ENCODE measurements at places on chromosomes 2 and 18.

GRCh38 chr2:42742740-42743658, 20.9 kb downstream of the OXER1 start:
- DNase-seq = peak; percentile 20

- DNase-seq = no peak
Measured at GRCh38 chr2:217010173-217010572, 150.3 kb upstream of the TNP1 start.

DNA sequence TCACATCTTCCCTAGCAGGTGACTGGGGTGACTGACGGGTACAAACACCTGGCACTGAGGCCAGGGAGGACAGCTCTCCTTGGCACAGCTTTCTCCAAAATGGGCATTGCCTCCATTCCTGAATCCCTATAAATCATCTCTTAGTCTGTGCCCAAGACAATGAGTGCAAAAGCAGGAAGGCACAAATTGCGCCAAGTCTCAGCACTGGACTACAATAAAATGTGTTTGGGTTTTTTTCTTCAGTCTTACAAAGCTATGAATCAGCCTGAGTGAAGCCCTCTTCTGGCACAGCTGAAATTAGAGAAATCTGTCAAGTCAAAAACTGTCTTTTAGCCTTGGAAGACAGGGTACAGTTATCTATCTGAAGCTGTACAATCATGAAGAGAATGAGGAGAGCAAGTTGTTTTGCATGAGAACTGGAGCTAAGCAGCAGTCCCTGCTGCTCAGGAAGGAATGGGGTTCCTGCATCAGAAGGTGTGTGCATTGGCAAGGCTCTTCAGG, 90.8 kb downstream of the EPB41L3 start:
- no peak for DNase-seq

DNA sequence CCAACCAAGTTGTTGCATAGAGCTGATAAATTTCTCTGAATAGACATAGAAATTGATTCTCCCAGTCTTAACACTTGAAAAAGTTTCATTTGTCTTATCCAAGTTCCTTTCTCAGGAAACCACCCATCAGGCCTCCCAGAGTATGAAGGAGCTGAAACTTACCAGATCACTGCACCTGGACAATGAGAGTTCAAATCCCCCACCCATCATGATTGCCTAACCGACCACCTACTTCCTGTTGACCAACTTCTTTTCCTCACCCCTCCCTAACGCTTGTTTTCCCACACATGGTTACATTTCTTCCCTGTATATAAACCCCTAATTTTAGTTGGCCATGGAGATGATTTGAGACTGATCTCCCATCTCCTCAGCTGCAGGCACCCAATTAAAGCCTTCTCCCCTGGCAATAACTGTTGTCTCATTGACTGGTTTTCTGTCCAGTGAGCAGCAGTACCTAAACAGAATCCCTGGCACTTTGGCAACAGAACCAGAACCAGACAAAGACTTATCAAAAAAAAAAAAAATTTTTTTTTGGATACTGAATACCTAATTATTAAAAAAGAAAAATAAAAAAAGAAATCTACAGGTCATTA, 103.0 kb downstream of the SPIRE1 start:
- no peak for DNase-seq

DNA sequence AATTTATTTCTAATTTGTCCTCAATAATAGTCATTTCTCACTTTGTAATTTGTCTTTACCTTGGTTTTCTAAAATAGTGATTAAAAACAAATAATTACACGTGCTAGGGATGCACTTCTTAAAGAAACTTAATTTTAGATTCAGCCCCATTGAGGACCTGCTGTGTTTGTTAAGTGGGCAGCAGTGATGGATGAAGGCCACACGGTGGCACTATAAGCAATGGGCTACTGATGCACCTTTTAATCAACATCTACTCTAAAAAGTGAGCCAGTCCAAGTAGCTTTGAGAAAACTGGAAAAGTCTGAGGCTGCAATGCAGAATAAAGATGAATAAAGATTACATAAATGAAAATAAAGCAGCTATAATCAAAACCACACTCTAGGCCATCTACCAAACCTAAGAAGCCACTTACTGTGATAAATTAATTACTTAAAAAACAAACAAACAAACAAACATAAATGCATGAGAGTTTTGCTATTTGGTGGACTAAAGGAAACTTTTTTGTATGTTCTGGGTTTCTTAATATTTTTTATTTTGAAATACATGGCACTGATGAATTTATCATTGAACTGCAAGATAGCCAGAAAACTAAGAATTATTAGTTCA, 89.3 kb downstream of the PDE11A start:
- peak; percentile 61 for DNase-seq

DNA sequence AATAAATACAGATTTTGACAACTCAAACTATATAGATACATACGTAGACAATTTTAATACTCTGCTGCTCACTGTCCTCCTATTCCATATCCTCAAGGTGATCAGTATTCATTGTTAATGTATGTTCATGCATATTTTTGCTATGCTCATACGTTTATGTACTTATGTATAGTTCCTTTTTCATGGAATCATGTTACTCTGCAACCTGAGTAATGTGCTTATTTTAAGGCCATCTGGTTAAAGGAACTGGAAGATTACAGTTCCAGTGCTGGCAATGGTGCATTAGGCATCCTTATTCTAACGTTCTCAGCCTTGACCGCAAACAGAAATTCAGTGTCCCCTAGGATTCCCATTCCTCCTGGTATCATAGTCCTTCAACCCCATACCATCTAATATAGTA, 385.0 kb upstream of the TNP1 start:
- DNase-seq = no peak

DNA sequence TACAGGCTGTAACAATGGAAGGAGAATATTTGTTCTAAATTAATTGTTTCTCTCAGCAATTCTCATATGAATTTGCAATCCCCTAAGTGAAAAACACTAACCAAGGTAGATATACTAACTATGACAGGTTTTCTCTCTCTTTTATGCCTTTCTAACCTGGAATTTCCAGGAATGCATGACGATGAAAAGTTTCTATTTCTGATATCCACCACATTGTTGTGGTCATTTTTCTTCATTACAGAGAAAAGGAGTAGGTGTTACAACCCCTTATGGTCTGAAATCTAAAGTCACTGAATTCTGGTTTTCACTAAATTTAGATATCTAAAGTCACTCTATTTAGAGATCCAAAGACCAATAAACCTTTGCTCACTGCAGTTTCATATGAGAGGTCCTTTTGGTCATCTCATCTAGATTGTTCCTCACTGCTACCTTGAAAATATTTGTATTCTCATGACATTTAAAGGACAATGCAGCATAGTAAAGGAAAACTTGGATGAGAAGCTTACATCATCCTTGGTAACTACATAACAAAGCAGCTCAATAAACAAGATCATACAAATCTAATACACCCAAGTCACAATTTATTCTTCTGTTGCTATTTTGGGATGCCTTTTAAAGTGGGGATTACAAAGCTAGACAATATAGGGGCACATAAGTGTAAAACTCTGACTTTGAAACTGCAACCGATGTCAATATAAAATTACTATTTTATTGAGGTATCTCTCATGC, 85.8 kb downstream of the TCF4 start:
- DNase-seq = no peak

DNA sequence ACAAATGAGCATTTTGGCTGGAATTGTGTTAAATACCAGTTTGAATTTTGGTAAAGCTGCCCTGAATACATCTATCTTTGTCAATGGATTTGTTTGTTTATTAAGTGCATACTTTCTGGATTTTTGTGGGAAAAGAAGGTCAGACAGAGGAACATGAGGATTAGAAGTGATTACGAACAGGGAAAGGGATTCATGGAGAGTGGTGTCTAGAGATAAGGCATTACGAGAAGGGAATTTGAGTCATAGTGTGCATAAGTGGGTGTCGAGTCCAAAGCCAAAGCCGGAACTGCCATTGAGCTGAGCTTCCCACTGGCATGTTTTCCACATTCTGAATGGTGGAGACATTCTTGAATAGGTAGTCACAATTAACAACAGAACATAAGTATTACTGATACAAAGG, 68.9 kb upstream of the EFEMP1 start:
- peak; percentile 24 for DNase-seq

DNA sequence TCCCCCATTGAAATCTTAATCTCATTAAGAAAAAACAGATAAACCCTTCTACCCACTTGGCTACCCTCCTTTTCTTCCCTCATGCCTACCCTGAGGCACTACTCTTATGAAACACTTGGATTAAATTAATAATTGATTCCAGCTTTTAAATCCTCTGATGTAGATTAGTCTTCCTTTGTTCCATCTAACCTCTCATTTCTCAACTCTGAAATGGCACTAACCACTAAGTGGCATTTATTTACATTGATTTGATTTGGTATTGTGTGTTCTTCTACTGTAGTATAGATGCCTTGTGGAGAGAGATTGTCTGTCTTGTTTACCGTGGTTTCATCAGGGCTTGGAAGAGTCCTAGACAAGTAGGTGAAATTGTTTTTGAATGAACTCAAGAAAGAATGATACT, 26.7 kb downstream of the ITGA4 start:
- no peak for DNase-seq

DNA sequence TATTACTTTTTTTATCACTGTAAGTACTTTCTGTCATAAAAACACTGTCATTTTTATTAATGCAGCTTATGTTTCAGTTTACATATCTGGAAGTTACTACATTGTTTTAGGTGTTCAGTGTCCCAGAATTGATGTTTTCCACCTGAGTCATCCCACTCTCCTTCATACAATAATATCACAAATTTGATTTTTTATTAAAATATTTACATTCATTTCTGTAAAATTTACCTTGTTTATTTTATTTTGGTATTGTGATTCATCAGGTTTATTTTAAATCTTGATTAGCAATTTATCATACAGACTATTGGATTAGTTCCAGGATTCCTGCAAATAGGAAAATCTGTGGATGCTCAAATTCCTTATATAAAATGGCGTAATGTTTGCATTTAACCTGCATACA, 1662.9 kb downstream of the SUCLG1 start:
- no peak for DNase-seq

GRCh38 chr18:5515011-5515784, 28.6 kb downstream of the EPB41L3 start:
- peak; percentile 82 for DNase-seq

- DNase-seq = no peak
Measured at GRCh38 chr18:22900558-22901238, 32.4 kb upstream of the RBBP8 start.

DNA sequence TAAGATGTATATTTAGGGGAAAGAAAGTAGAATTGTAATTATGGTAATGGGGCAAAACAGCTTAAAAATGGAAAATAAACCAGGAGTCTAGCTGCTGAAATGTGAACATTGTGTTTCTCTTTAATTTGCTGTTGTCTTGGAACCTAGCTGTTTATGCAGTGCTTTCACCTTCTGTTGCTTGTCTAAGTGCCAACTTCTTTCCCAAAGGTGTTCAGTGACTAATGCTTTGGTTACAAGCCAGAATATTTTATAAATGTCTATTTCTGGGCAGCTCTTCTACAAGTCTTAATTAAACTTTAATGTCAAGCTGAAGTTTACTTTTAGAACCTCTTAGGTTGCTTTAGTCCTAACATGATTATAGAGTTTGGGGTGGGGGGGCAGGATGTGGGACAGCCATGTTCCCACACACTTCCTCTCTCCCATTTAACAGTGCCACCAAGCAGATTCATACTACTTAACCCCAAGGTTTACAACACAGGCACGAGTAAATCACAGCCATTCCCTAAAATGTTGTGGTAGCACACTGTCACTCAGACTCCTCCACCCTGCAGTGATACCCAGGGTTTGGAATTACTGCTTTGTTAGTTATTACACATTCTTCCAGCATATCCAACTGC, 60.6 kb downstream of the ITGA4 start:
- DNase-seq = no peak

- DNase-seq = no peak
Measured at GRCh38 chr2:205972113-205972512, 113.9 kb downstream of the INO80D start.

- no peak for DNase-seq
Measured at GRCh38 chr2:3600256-3600855, 5.4 kb downstream of the COLEC11 start.

GRCh38 chr2:218885981-218886947, 5.6 kb downstream of the WNT10A start:
- DNase-seq = peak; percentile 81

GRCh38 chr2:134683561-134684112, 35.2 kb downstream of the TMEM163 start:
- no peak for DNase-seq

DNA sequence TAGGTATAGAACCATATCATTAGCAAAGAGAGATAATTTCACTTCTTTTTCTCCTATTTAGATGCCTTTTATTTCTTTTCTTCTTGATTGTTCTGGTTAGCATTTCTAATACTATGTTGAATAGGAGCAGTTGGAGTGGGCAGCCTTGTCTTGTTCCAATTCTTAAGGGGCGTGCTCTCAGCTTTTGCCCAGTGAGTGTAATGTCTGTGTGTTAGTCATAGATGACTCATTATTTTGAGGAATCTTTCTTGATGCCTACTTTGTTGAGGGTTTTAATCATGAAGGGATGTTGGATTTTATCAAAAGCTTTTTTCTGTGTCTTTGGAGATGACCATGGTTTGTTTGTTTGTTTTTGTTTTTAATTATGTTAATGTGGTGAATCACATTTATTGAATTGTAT, 1453.1 kb upstream of the SLC39A10 start:
- DNase-seq = no peak

DNA sequence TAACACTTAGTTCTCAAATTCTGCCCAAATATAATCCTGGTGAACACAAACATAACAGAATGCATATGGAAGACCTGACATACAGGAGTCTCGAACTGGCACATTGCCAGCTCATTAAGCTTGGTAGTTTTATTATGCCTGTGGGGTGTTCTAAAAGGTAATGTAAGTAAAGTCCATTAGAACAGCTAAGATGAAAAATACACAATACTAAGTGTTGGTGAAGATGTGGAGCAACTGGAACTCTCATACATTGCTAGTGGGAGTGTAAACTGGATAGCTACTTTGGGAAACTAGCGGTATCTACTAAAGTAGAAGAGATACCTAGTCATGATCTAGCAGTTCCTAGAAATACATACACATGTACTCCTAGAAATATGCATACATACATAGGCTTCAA, 24.3 kb upstream of the RAB10 start:
- no peak for DNase-seq

DNA sequence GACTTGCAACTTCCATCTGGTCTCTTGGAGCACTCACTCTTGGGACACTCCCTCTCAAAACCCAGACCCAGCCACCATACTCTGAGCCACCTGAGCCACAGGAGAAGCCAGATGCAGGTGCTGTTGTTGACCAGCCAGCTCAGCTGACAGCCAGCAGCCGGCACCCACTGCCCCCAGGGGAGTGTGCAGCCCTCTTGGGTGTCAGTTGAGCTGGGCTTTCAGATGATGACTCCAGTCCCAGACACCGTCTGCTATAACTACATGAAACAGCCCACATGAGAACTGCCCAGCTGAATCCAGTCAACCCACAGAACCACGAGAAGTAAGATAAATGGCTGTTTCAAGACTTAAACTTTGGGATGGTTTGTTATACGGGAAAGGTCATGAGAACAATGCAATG, 10.7 kb upstream of the IGFBP2 start:
- no peak for DNase-seq

DNA sequence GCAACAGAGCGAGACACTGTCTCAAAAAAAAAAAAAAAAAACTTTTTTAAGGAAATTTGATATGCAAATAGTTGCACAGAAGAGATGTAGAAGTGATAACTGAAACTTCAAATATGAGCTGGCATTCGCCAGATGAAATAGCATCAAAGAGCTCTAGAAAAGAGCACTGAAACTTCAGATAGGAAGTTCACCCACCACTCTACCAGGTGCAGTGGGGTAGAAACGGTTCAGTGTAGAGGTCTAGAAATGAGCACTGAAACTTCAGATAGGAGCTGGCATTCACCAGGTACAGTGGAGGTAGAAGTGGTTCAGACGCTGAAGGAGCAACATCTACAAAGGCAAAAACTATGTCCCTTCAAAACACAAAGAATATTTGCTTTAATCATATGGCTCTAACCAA, 9.0 kb upstream of the ONECUT2 start:
- no peak for DNase-seq

Measured in eye (tissue), 1 donor.